ENCODE measurements at places on chromosomes 12 and 14.

- DNase-seq = no peak
Measured at GRCh38 chr12:124531281-124531745, 36.1 kb downstream of the NCOR2 start.

DNA sequence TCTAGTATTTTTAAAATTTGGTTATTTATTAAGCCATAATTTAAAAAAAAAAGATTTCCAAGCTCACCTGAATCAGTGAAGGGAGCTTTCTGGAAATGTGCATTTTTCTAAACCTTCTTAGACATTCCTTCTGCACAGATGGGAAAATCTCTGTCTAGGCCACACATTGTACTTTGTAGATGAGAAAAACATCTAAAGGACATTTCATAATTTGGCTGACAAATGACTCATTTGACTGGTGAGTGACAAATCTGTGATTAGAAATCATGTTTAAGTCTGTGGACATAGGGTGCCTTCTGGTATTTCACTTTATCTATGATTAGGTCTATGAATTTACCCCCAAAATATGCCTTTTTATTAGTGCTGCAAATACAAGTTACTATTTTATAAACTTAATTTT is 1044.9 kb upstream of the FLRT2 start:
- no peak for DNase-seq

GRCh38 chr14:89248411-89249064 is 168.5 kb downstream of the FOXN3 start:
- no peak for DNase-seq

DNA sequence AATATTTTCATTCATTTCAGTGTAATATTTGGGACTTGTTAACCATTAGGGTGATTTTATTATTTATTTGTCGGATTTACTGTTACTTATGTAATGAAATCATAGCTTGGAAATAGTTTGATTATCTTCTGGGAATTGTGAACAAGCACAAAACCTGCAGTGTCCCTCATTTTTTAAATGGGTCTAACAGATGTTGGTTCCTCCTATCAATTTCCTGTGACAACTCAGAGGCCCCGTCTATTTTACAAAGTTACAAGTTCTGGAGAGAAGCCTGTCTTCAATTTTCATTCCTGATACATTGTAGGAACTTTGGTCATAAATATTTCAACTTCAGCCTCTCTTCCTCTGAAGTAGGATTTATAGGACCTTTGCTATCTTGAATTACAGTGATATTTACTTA is 101.8 kb upstream of the DNM1L start:
- DNase-seq = no peak

- peak; percentile 87 for DNase-seq
Measured at GRCh38 chr12:48936379-48936979, 11.2 kb upstream of the FKBP11 start.

GRCh38 chr12:126663304-126664094 is 1598.3 kb downstream of the AACS start:
- DNase-seq = no peak

DNA sequence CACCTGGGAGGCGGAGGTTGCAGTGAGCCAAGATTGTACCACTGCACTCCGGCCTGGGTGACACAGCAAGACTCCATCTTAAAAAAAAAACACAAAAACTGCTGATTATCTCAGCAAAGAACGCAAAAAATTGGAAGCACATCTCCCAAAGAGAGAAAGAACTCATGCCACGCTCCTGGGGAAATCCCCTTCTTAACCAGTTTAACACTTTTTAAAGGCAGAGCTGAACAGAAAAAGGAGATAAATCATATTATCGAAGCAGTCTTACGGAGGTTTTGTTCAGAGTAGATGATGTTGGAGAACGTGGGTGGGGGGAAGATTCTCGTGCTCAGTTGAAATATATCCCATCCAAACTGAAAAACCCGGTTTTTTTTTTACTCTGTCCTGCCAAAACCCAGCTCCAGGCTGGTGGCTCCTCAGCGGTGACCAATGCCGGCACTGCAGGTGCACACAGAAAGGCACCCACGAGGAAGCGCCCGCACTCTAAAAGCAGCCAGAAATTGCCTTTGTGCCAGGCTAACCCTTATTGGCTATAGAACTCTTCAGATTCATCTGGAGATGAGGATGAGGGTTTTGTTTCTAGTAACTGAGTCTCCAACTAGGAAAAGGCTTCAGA is 100.2 kb upstream of the PARP11 start:
- DNase-seq = peak; percentile 47

DNA sequence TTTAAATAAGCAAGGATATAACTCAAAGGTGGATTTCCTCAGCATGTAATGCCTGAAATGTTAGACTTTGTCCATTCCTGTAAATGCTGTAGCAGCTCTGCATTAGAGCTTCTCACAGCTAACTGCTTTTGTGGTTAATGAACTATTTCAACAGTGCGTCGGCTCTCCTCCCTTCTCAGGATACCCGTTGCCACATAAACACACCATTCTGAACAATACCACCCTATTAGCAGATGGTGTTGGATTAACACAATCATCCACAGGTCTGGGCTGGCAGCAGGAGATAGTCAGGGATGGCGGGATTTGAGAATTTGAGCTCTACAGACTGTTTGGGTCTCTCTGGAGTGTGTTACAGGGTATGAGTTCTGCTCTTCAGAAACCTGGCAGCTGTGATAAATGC is 33.5 kb upstream of the C12orf42 start:
- no peak for DNase-seq

DNA sequence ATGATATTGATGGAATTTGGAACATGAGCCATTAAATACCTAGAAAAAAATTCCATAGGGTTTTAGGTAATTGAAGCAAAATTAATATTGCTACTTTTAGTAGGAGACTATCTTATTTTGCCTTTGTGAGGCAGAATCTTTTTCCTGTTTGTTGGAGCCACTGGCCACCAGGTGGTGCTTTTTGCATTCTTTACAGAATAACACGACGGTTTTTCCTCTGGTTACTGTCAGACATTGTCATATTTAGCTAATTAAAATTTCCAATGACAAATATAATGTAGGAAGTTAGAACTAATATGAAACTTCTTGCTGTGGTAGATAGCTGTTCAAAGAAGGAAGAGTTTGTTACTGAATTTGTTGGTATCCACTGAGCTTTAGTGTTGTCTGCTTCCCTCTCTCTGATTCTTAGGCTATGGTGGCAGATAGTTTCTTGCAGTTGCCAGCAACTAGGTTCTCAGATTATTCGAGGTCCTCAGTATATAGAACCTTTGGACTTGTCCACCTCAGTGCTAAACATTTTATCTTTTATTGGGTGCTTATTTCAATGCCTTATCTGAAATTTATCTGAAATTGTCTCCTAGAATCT is 25.7 kb downstream of the RAB21 start:
- DNase-seq = peak; percentile 35

DNA sequence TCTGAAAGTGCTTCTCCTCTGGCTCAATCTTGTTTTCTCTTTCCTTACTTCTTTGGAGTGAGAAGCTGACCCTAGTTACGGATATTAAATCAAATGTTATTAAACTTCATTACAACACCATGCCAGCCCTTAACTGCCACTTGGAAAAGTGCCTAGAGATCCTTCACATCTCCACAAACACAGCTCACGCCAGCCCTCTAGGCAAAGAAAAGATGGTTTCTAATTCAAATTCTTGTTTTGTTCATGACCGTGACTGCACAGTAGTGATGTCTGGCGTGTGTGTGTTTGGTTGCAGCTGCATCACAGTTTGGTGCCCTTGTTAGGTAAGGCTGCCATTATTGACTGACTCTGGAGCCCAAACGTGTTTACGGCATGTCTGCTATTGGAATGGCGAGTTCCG is 113.0 kb downstream of the BEGAIN start:
- no peak for DNase-seq

DNA sequence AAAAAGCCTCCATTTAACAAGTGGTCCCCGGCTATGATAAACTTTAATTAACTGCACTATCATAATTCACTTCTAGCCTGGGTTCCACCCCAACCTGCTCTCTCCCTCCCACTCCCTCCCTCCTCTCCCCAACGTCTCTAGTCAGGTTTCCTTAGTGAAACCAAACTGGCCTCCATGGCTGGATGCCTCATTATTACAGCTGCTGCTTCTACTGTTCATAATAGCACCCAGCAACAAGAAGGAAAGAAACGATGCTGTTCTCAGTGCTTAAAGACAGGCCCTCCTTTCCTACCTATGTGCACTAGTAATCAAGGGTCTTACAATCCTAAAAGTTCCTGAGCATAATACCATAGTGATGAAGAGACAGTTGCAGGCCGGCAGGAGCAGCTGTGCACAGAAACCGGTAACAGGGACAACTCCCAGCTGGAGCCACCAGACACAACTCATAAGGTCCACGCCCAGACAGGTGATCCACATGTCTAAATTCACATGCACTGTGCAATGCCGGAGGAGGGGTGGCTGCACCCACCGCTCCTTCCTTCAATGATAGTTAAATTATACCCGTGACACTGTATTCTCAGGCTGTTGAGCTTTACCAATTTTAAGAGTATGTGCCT is 6.2 kb downstream of the IRF2BPL start:
- DNase-seq = no peak

GRCh38 chr14:83529531-83529930 is 1995.9 kb upstream of the SEL1L start:
- DNase-seq = no peak

- DNase-seq = no peak
Measured at GRCh38 chr14:59316151-59316830, 127.8 kb downstream of the DAAM1 start.

DNA sequence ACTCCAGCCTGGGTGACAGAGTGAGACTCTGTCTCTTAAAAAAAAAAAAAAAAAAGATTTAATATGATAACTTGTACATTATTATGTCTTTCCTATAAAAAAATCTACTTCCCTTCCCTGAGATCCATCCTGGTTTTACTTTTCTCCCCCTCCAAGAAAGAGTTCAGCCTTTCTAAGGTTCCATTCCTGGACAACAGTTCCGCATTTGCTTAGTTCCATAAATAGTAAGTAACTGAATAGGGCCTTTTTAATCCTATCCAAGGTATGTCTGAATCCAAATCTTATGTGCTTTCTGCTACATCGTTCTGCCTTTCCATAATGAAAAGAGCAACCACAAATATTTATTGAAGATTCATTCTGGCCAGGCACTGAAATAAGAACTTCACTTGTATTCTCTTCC is 187.8 kb downstream of the DACT1 start:
- DNase-seq = no peak

GRCh38 chr14:81562818-81563217 is 29.2 kb upstream of the SEL1L start:
- DNase-seq = no peak

DNA sequence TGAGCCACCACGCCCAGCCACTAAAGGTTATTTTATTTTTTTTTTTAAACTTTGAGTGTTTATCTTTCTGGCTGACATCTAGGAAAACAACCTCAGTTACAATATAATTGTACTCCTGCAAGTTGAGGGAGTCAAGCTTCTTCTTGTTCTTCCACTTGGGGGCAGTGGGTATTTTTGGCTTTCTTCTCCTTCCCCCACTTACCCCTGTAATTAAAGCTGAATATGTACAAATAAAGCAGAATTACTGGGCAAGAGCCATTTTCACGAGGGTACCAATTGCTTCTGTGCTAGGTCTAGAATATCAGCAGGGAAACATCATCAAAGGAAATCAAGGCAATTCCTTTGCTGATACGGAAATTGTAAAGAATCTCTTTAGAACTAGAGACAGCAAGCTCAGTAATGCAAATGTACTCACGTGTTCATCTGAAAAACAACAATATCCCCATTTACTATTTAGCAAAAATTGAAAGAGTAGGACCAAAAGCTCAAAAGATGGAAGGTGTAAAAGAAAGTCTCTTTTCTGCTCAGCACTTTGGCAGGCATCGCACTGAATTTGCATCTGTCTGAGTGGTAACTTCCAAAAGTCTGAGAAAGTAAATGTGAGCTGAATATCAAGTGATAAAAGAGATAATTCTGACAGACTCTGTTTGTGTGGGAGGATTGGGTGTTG is 72.8 kb downstream of the TAOK3 start:
- no peak for DNase-seq

- no peak for DNase-seq
Measured at GRCh38 chr14:85554106-85554505, 24.2 kb downstream of the FLRT2 start.

DNA sequence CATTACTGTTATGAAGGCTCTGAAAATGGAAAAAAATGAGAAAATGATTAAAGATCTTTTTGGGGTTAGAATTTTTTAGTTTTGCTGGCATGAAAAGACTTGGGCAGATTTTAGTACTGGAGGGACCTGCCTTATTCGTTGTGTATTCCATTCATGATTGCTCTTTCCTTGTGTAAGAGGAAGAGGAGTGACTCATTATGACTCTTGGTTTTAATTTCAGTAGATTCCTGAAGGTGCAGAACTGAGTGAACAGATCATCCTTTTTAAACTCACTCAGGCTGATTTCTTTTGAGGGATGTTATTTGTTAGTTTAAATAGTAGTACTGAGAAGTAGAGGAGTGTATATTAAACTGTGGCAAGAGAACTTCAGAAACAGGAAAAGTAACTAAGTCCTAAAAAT is 41.6 kb downstream of the AKAP6 start:
- DNase-seq = no peak

GRCh38 chr12:128956755-128957154 is 103.5 kb downstream of the GLT1D1 start:
- DNase-seq = no peak

GRCh38 chr14:92513966-92514843 is 624 bp downstream of the RIN3 start:
- peak; percentile 68 for DNase-seq

- DNase-seq = no peak
Measured at GRCh38 chr14:93395231-93395630, 35.5 kb upstream of the UNC79 start.

DNA sequence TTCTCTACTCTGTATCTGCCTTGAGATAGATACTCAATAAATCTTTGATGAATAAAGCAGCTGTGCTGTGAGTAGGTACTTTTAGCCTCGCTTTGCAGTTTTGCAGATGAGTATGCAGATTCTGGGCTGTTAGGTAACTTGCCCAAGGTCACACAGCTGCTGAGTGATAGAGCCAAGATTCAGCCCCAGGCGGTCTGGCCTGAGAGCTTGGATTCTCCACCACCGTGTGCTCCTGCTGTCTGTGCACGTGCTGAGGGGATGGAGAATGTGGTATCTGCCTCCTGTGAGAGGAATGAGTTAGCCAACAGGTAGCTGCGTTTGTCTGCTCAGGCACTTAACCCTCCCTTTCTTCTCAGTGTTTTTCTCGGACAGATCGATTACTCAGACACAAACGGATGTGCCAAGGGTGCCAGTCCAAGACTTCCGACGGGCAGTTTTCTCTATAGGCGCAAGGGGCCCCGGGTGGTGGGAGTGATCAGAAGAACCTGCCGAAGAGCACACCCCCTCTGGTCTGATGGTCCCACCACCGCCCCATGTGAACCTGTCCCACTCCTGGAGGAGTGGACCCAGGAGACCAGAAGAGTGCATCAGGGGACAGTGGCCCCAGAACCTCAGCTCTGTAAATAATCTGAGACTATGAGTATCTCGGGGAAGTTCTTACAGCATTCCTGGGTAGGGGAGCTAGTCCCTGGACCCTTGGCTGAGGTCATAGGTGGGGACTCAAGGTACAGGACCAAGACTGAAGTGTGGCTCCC is 6.6 kb upstream of the CSAD start:
- no peak for DNase-seq

DNA sequence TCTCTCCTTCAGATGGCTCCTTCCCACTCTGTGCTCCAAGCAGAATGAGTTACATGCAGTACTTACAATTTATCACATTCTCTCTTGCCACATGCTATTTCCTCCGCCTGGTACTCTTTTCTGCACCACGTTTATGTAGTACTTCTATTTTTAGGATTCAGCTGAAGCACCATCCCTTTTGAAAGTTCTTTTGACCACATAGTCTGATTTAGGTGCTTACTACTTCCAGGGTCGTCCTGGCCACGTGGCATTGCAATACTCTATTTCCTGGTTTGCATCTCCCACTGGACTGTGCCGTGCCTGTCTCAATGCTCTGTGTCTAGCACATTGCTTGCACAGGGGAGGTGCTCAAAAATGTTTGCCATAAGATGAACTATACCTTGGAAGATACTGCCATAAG is 16.3 kb upstream of the TBC1D30 start:
- DNase-seq = no peak
